Left ventricle myocardium inferior (tissue), 1 donor: ENCODE measurements at places on chromosomes 3 and 15. TPM values are rescaled to one million over a fixed set of nuclear protein-coding genes. Genes with fewer than 3 reads are reported as not detected.

DNA sequence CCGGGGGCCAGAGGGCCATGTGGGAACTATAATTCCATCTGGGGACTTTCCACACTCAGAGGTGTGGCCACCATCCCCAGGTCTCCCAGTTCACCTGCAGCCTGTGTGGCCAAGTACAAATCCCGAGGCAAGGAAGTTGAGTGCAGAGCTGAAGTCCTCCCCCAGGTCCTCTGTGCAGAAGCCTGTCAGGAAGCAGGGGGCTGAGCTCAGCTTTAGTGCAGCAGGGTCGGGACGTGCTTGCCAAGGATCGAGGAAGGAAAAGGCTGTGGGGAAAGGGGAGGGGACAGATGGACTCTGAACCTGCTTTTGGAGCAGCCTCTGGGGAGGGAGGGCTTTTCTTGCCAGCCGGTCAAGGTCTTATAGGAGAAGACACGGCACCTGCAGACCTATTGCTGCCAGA, 67.7 kb downstream of the CHRNA7 start:
- DNase-seq: no peak

GRCh38 chr15:82901114-82901805, 51.3 kb downstream of the HOMER2 start:
- DNase-seq: no peak

Gene GTF2E1
- total RNA-seq: 12.9 TPM

DNA sequence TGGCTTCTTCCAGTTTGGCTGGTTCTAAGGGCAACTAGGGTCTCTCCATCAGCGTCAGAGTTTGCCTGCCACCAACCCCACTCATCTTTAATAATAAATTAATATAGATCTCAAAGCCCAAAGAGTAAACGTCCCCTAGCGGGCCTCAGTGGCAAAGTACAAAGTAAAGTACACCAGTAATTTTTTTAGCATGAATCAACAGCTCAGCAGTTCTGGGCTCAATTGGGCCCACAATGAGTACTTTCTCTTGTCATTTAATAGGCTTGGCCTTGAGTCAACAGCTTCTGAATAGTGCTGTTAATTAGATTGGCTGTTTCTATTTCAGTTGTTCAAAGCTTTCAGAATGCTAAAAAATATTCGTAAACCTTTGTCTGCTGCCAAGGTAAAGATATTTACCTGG, 89.0 kb upstream of the PFN2 start:
- no peak for DNase-seq

DNA sequence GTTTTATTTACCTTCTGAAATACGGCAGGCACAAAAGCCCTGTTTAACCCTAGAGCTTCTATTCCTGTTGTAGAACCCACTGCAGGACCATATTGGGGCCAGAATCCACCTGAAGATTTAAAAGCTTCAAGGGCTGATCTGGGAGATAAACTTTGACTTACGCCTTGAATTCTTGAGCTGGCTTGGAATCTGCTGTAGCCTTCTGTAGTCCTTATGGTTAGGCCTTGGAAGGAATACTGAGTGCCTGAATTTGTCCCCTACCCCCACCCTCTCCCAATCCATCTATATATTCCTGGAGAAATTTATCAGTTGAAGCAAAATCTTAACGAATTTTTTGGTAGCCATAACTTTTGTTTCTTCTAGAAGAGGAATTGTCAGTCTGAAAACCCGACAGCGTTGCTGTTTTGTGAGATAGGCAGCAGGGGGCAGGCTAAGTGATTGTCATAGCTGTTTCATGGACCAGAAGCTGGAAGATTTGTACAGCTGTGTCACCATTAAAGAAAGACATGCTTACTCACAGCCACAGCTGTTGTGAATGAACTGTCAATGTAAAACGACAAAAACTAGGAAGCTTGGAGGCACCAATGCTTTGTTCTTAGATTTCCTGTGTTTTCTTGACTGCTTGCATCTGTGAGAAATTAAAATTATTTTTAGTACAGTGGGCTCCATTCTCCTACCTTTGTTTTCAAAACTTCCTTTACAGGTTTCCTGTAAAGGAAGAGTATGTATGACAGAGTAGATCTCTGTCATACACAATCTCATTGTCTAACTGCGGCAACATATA, 12.8 kb downstream of the LXN start:
- peak; percentile 20 for DNase-seq

DNA sequence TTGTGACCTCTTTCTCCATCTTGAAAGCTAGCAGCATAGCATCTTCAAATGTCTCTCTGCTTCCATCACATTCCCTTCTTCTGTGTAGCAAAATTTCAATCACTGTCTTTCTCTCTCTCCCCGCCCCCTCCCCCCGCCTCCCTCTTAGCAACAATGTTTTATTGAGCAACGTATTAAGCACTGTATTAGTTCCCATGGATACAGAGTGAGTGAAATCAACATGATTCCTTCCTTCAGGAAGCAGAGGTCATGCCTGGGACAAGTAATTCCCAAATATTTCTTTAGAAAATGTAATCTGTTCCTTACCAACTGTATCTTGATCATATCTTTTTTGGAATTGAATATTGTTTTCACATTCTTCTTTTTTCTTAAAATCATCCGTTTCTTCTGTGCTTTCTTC, 373.7 kb upstream of the NECTIN3 start:
- no peak for DNase-seq

DNA sequence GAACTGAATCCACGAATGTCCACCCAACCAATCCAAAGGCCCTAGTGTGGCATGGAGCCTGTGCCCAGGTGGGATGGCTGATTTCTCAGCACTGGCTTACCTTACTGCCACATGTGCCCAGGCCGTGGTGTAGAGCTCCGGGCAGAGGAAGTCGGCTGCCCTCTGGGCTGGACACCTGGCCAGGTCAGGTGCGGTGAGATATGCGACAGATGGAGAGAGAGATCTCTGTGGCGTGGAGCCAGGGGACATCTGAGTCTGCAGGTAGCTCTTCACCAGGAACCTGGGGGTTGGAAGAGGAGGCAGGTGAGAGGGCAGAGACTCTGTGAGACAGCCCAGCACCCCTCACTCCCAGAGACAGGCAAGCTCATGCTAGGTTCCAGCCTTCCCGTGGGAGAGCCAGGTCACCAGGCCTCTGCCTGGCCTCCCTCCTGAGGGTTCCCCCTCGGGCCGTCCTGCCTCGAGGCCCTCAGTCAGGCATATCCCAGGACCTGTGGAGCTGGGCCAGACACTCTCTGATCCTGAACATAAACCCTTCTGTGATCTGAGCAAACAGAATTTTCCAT, 12.6 kb downstream of the ACOX2 start:
- DNase-seq: no peak

GRCh38 chr3:151811474-151811873, 2.4 kb upstream of the AADAC start:
- no peak for DNase-seq

- DNase-seq: no peak
These were observed 32.0 kb upstream of the APEH start for GRCh38 chr3:49641921-49642707.

- DNase-seq: no peak
These were observed 17.9 kb downstream of the LIPH start for GRCh38 chr3:185534511-185534910.

DNA sequence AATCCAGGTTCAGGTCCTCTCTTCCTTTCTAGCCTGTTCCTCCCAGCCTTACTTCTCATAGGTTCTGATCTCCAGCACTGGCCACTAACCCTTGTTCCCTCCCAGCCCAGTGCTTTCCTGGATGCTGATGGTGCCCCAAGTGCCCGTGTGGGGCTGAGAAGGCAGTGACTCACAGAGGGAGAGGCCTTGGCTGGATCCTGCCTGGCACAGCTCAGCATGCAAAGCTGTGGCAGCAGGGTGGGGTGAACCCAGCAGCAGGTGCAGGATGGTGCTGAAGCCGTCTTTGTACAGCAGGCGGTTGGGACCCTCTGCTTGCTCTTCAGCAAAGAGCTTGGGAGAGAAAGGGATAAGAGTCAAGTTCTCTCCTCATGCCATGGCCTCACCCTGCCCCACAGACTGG, 7.6 kb downstream of the LPCAT4 start:
- DNase-seq: no peak

DNA sequence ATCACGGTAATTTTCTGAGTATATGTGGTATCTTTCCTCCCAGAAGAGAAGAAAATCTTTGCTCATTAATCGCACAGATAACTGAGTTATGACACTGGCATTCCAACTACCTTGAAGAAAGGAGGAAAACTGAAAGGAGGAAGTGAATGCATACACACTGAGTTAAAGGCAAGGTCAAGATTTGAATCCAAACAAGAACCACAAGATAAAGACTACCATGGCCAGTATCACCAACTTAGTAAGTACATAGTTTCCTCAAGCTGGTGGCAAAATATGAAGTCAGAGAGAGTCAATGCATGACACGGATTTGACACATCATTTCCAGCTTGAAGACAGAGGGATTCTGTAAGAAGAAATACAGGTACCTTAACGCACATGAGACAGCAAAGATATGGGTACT, 287.5 kb downstream of the ULK4 start:
- no peak for DNase-seq

Gene PLIN1
- total RNA-seq: 1.6 TPM

Gene CFAP161
- 0.91 TPM for total RNA-seq

Gene NPRL2
- total RNA-seq: 16.4 TPM

DNA sequence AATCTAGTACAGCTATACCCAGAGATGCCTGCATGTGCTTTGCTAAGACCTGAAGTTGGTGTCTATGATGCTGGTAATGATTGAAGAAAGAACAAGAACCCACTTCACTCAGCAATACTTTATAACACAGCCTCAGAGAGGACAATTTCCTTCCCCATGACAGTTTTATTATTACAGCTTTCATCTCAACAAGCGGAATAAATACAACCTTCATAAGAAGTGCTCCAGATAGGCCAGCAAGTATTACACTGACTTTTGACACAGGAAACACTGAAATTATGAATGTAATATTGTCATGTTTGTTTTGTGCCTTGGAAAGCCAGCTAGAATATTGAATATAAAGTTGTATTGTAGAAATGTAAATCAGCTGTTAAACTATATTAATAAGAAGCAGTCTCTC, 557.4 kb upstream of the ARPP21 start:
- DNase-seq: no peak

GRCh38 chr15:41341519-41341918, 8.8 kb downstream of the NUSAP1 start:
- no peak for DNase-seq

- DNase-seq: peak; percentile 24
These were observed 89.6 kb downstream of the DNASE1L3 start for GRCh38 chr3:58121183-58121582.

DNA sequence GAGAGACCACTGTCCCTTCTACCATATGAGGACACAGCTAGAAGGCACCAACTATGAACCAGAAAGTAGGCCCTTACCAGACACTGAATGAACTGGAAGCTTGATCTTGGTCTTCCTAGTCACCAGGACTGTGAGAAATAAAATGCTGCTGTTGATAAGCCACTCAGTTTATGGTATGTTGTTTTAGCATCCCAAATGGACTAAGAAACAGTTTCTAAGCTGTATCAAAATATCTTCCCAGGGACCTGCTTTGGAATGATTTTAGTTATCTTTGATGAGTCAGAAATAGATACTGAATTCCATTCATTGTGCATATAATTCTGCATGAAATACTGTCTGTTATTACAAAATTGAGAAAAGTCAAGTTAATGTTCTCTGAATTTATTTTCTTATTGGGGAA, 18.6 kb downstream of the WDR76 start:
- DNase-seq: no peak

DNA sequence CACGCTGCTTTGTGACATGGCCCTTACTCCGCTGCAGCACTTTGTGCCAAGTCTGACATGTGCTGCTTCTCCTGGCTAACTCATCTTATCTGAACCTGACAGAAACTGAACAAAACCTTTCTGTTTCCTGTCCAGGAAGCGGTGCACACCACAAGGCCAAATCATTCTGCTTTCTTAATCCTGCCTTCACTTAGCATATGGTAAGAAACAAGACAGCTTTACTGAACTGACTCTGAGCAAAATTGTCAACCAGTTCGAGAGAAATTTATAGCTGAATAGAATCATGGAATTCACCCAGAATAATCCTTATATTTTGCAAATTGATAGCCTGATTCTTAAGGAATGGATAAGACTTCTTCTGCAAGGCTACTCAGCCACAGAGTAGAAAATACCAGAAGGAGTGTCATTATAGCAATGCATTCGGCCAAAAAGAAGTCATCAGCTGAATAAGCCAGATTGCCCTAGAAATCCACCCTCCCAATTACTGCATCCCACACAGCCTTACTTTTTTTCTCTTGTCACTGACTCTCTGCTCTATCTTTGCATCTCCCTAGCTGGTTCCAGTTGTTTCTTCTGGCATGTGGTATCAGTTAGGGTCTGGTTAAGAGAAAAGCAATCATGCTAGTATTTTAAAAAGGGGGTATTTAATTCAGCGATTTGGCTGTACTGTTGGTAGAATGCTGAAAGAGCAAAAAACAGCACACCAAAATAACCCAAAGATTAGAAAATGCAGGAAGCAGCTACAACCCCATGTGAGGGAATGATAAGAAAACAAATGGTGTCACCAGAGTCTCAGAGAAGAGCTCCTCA, 41.6 kb upstream of the STRIT1 start:
- DNase-seq: no peak

Gene CAMK2N2
- total RNA-seq: 0.16 TPM

Gene VPS33B
- total RNA-seq: 4.8 TPM

- no peak for DNase-seq
These were observed 105.8 kb upstream of the ETV5 start for GRCh38 chr3:186214670-186215069.

GRCh38 chr15:88141269-88141889, 115.2 kb downstream of the NTRK3 start:
- DNase-seq: no peak

Gene CPLX3
- 1.2 TPM for total RNA-seq

Gene CCRL2
- total RNA-seq: 1.5 TPM

GRCh38 chr15:50051811-50052419, 67.1 kb downstream of the ATP8B4 start:
- DNase-seq: no peak

- DNase-seq: peak; percentile 40
These were observed 40.4 kb downstream of the DNAJB8 start for GRCh38 chr3:128426128-128426921.

GRCh38 chr3:182973047-182973446, 7.3 kb downstream of the DCUN1D1 start:
- no peak for DNase-seq

Gene SKOR1
- 0.22 TPM for total RNA-seq

- DNase-seq: no peak
These were observed 5.9 kb downstream of the RPUSD3 start for GRCh38 chr3:9837701-9838582.

DNA sequence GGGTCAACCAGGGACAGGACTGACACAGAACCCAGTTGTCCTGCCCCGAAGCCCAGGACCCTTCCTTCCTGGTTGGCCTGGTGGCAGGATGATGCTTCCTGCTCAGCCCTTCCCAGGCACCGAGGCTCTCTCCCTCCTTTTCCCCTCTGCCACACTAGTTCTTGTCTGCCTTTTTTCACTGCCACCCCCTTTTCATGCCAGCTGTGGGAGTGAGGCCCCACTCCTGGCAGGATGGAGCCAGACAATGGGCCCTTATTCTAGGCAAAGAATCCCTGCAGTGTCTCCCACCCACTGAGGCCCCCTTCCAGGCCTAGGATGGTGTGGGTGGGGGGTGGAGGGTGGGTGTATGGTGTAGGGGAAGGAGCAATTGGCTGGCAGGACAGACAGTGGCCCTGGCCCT, 1.1 kb upstream of the SCAMP5 start:
- DNase-seq: no peak

Gene SH3GL3
- total RNA-seq: not detected
